Vagina (tissue), 2 donors: ENCODE measurements at places on chromosomes 4 and X.

GRCh38 chr4:111296466-111296865, 673.6 kb upstream of the PITX2 start:
- DNase-seq: no peak

DNA sequence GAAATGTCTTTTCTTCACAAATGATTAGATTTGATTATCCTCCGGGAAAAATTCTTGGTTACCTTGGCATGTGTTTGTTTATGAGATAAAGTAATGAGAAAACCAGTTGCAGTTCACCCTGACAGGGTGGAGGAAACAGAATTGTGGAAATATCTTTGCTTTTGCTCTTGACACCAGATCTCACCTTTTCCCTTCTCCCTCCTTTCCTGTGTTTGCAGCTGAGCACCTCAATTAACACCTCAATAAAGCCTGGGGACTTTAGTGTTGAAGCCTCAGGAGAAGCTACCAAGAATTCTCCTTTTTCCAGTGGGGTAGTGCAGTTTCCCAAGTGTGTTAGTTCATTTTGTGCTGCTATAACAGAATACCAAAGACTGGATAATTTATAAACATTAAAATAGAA, 350.8 kb upstream of the IGFBP7 start:
- DNase-seq: no peak

GRCh38 chr4:185840953-185841352, 29.0 kb upstream of the SORBS2 start:
- DNase-seq: no peak

- DNase-seq: no peak
Measured at GRCh38 chr4:19735012-19735411, 516.7 kb upstream of the SLIT2 start.

- DNase-seq: no peak
Measured at GRCh38 chr4:181162676-181163075, 1080.5 kb upstream of the TENM3 start.

DNA sequence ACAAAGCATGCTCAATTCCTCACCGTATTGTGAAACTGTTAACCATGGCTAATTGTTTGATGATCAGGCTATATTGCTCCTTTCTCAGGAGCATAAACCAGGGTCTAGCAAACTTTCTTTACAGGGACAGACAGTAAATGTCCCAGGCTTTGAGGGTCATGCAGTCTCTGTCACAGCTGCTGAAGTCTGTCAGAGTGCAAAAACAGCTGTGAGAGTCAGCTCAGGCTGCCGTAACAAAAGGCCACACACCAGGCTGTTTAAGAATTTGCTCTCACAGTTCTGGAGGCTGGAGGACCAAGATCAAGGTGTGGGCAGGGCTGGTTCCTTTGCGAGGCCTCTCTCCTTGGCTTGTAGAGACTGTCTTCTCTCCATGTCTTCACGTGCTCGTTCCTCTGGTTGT, 75.6 kb downstream of the GPR143 start:
- DNase-seq: no peak

- DNase-seq: no peak
Measured at GRCh38 chr4:8285143-8285975, 15.8 kb downstream of the HTRA3 start.

DNA sequence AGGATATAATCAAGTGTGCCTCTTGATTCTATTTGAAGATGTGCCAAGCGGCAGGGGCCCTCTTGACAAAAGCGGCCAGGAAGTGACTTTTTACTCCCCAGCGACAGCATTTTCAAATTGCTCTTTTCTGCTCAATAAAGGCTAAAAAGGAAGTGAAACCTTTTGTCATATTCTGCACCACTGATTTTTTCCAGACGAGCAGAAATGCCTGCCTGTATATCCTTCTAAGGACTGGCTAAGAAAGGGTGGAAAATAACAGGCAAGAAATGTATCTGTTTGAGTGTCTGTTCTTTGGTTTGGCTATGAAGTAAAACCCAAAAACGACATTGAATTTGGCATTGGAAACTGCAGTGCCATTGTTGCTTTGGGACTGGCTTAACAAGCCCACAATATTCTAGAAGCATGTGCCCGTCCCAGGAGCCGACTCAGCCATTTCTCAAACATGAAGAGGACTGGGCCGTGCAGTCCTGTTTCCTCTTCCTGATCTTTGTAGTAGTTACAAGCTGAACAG, 25.4 kb downstream of the TMSB4X start:
- no peak for DNase-seq

- DNase-seq: no peak
Measured at GRCh38 chr4:42676066-42676951, 19.4 kb upstream of the ATP8A1 start.

DNA sequence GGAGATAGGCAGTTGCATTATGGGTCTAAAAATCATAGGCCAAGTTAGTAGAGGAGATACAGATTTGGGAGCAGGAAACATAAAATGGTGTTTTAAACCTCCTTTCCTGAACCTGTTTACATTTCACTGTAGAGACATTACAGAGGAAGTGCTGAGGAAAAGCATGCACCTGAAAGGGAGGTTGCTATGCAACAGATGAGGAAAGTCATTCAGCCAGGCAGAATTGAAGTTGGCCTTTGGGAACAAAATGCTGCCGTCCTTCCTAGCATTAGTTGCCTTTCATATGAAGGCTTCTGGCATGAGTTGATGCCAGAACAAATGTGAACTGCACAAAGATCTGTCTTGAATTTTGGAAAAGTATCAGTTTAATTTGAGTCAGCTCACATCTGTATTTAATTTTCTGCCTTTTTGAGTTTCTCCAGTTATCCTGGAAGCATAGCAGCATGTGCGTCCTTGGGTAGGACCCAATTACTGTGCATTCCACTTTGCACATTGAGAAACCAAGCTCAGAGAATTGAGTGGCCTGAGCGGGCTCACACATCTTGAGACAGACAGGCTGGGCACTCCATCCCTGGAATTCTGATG, 38.2 kb downstream of the MAGED1 start:
- no peak for DNase-seq

- no peak for DNase-seq
Measured at GRCh38 chrX:29388509-29388908, 801.3 kb downstream of the IL1RAPL1 start.

DNA sequence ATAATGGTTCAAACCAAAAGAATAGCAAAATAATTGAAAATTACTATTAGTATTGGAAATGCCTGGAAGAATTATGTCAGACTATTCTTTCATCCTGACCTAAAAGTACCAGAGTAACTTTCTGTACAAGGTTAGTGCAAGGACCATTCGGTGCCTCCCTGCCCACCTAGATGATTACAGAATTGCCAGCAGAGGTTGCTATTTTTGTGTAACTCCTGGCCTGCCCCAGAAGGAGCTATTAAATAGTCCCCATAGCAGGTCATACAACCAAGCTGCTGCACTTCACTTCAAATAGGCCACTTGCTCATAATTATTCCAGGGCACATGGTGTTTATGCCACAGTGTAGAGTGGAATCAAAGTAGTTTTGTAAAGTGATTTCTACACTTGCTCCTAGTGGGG, 831.1 kb upstream of the PABPC4L start:
- no peak for DNase-seq

- no peak for DNase-seq
Measured at GRCh38 chr4:156377036-156377710, 423.5 kb upstream of the CTSO start.

- no peak for DNase-seq
Measured at GRCh38 chr4:108700081-108700757, 49.8 kb downstream of the OSTC start.

- no peak for DNase-seq
Measured at GRCh38 chrX:123990602-123991001, 29.1 kb downstream of the STAG2 start.

GRCh38 chr4:146855761-146856160, 89.9 kb downstream of the TTC29 start:
- no peak for DNase-seq

DNA sequence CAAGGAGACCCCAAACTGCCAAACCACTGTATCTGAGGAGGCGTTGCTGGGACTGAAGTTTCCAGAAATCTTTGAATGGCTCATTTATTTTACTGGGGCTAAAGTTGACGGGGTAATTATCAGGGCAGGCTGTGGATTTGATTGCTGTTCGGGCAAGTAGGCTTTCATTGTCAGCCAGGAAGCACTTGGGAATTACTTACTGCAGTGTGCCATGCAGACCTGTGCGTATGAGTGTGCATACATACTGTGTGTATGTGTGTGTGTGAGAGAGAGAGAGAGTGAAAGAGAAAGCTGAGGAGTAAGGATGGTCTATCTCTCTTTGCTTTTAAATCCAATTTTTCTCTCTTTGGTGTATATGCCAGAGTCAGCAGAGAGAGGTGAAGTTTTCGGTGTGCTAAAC, 122.7 kb downstream of the NPNT start:
- DNase-seq: no peak

- DNase-seq: no peak
Measured at GRCh38 chr4:83174844-83175414, 60.4 kb upstream of the PLAC8 start.

DNA sequence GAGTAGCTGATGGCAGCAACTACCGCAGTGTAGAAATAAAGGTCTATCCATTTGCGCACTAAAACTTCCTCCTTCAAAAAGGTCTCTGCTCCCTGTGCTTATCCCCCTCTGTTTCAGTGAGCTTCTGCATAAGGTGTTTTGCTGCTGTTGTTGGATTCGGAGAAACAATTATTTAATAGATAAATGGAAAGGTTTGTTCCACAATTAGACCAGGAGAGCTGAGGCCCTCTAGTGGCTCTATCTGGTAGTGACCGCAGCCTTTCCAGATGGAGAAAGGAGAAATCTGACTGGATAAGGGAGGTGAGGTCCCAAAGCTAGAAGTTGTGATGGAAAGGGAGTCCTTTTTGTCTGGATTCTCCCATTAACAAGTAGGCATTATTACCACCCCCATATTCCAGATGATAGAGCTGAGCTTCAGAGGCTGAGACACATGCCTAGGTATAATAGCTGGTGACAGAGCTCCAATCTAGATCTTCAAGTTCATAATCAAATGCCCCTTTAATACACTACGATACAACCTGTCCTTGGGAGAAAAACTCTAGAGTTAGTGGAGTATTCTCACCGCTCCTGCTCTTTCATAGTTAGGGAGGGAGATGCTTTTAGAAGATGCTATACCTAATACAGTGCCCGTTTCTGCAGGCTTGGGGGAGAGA, 5.1 kb upstream of the GABRQ start:
- peak; percentile 6 for DNase-seq

GRCh38 chr4:5980436-5981155, 37.6 kb downstream of the C4orf50 start:
- no peak for DNase-seq

- DNase-seq: no peak
Measured at GRCh38 chr4:148044089-148044911, 312.4 kb downstream of the ARHGAP10 start.

DNA sequence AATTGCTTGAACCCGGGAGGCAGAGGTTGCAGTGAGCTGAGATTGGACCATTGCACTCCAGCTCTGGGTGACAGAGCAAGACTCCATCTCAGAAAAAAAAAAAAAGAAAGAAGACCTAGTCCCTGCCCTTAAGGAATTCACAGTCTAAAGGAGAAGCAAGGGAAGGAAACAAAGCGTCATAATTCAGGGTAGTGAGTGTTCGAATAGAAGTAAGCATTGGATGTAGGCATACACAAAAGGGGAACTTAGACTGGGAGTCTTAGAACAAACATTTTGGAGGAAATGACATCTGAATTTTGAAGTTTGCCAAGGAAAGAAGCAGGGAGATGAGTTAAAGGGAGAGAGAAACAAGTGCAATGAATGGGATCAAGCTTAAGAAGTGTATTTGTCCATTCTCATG, 32.4 kb downstream of the PPM1K start:
- no peak for DNase-seq

DNA sequence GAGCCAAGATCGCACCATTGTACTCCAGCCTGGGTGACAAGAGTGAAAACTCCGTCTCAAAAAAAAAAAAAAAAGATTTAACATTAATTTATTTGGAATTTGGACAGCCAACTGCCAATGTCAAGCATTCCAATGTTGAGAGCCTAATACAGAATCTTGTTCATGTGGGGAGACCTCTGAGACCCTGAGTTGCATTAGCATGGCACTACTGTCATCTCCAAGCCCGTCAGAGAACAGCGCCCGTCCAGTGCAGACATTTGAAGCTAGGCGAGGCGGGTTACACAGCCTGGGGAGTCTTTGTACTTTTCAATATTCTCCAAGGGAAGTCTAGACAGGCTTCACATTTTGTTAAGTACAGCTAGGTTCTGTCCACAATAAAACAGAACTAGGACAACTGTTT, 126.7 kb downstream of the CHRNA9 start:
- no peak for DNase-seq

GRCh38 chrX:114611018-114611619, 27.2 kb downstream of the HTR2C start:
- no peak for DNase-seq

DNA sequence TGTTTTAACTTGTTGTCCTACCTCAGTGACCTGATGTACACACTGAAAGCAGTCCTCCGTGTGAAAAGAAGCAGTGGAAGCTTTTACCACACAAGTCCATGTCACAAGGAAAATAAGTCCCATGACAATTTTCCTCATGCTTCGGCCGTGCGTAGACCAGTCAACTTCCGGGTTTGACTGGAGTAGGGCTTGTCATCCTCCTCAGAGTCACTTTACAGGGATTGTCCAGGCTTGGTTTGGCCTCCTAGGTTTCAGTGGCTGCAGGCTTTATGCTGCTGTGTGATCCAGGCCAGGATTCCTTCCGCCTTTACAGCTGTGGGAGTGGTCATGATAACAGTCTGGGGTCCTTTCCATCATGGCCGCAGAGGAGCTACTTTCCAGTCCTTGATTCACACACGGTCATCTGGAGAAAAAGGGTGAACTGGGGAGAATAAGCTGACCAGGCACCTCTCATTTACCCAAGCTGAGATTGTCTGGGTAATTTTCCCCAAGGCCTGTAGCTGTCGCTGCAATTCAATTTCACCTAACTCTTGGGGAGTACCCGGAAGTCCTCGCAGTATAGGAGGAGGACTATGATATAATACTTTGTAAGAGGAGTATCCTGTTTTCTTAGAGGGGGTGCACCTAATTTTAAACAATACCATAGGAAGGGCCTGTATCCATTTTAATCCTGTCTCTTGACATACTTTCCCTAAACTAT, 206.1 kb upstream of the KLF8 start:
- no peak for DNase-seq

DNA sequence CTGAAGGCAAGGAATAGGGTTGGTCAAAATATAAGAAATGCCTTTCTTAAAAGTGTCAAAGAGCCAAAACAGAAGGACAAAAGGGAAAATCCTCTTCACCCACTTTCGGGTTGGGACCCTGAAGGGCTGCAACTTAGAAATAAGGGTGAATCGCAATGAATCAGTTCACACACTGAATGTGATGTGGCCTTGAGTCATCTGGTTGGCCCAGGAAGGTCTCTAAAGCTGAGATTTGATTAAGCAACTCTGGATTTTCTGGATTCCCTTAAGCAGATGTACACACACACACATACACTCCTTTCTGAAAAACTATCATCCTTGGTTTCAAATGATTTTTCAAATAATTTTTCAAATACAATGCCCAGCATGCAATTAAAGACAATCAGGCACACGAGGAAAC, 13.1 kb downstream of the TAB3 start:
- DNase-seq: no peak

DNA sequence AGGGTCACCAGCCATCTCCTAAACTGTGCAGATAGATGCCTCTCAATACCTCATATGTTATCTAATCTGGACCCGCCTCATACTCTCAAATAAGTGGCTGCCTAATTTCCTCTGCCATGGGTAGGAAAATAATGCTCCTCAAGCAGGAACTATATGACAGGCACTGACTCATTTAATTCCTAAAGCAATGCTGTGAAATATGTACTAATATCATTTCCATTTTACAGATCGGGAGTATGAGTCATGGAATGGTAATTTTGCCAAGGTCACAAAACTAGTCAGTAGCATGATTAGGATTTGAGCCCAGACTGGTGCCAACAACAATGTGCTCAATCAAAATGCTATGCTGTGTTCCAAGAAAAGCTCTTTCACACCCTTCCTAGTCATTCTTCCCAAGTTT, 3.0 kb upstream of the NXT2 start:
- no peak for DNase-seq
